Gastroesophageal sphincter (tissue), 4 donors: ENCODE measurements at places on chromosomes 16 and 17.

DNA sequence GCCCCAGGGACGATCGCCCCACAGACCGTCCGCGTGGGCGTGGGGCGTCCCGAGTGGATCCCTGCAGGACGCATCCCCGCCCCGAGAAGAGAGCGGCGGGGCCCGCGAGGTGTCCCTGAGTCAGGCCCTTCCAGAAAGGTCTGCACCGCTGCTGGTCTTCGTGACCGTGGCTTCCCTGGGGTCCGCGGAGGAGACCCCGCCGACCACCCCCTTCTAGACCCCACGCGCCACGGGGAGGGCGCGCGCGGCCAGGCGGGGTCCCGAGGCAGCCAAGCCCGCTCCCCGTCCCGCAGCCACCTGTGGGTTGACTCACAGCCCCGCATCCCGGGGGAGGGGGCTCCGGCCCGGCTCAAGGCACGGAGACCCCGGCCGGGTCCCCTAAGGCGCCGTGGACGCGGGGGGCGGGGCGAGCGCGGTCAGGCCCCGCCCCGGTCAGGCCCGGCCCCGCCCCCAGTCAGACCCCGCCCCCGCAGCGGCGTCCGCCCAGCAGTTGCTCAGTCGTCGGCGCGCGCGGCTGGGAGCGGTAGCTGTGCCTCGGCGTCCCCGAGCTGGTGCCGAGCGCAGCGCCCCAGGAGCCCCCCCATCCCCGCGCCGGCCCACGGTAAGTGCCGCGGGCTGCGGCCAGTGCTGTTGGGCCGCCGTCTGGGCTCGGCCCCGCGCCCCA, at the start of gene BAIAP3:
Gene BAIAP3 (plus strand): TSS at position 497 of the 664 bp plus-strand sequence. CDS start 4,905 bp downstream, outside the sequence.
- peak; percentile 43 for ATAC-seq
- peaks cover under 1% of the 10 kb centered on the region for H3K36me3 ChIP-seq
- peak within 1 kb of the TSS; percentile 45 for H3K27ac ChIP-seq

DNA sequence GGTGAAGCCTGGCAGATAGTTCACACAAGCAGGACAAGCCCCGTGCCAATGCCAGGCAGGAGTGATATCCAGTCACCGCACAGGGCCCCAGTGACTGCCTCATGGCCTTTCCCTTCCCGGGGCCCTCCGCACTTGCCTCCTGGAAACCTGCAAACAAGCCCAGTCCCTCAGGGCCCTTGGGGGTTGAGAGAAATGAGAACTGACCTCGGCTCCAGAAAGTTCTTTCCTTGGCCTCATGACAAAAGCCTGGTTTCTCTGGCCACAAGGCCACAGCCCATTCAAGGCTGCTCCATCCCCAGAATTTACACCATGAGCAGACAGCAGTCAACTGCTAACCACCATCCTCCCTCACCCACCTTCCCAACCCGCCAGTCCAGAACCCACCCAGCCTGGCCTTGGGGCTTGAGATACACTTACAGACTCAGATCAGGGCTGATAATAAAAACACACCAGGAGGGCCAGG, 77.6 kb downstream of the CCDC182 start:
- no peak overlapping the region for H3K4me3 ChIP-seq
- no peaks in the 10 kb centered on the region for H3K36me3 ChIP-seq
- H3K27me3 ChIP-seq, result no peaks in the 10 kb centered on the region
- H3K4me1 ChIP-seq, result peaks cover 68% of the 10 kb centered on the region

GRCh38 chr16:78230832-78231231, 131.4 kb downstream of the WWOX start:
- H3K4me3 ChIP-seq, result no peak overlapping the region
- no peaks in the 10 kb centered on the region for H3K36me3 ChIP-seq
- no peak overlapping the region for H3K27ac ChIP-seq
- H3K27me3 ChIP-seq, result no peaks in the 10 kb centered on the region
- no peak for ATAC-seq

GRCh38 chr17:77118251-77118928, 22.4 kb upstream of the SEC14L1 start:
- no peaks in the 10 kb centered on the region for H3K36me3 ChIP-seq
- no peaks in the 10 kb centered on the region for H3K27me3 ChIP-seq
- no peak for ATAC-seq
- H3K4me3 ChIP-seq, result no peak overlapping the region
- H3K27ac ChIP-seq, result peak overlapping the region; percentile 60

GRCh38 chr16:67395105-67395457, 1.8 kb upstream of the TPPP3 start:
- no peak overlapping the region for H3K4me3 ChIP-seq
- ATAC-seq, result no peak
- H3K4me1 ChIP-seq, result peaks cover 3% of the 10 kb centered on the region
- no peaks in the 10 kb centered on the region for H3K36me3 ChIP-seq

DNA sequence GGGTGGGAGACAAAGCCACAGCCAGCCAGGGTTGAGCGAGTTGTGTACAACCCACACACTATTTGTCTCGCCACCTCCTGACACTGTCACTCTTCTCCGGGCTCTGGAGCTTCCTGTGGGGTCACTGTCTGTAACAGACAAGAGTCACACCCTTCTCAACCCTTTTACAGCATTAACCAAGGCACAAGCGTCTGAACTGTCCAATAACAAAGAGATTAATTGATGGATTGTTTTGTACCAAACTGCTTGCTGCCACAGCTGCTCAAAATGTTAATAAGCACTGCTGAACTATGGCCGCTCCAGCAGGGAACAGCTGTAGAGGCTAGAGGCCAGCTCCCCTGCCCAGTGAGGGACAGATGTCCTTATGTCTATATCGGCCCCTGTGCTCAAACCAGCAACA, 25.2 kb upstream of the HYDIN start:
- no peaks in the 10 kb centered on the region for H3K4me1 ChIP-seq
- H3K27ac ChIP-seq, result no peak overlapping the region
- H3K36me3 ChIP-seq, result no peaks in the 10 kb centered on the region
- no peaks in the 10 kb centered on the region for H3K27me3 ChIP-seq

DNA sequence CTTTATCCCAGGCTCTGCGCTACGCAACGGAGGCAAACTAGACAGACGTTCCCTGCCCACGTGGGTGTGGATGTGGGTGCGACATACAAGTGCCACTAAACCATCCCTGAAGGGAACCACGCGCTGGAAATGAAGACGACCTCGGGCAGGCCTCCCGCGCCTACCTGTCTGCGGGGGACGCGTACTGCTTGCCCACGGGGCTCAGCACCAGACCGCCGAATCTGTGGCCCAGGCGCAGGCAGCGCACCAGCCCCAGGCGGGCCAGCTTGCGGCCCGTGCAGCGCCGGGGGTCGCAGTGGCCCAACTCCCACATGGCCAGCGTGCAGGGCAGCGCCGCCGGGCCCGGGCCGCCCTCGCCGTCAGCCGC, 480 bp downstream of the TSR3 start:
- ATAC-seq, result no peak
- no peaks in the 10 kb centered on the region for H3K27me3 ChIP-seq
- peak overlapping the region; percentile 80 for H3K4me3 ChIP-seq
- H3K27ac ChIP-seq, result peak overlapping the region; percentile 85
- H3K4me1 ChIP-seq, result peaks cover 60% of the 10 kb centered on the region
- H3K36me3 ChIP-seq, result no peaks in the 10 kb centered on the region

- ATAC-seq, result no peak
- H3K27me3 ChIP-seq, result no peaks in the 10 kb centered on the region
- H3K4me3 ChIP-seq, result no peak overlapping the region
- H3K27ac ChIP-seq, result no peak overlapping the region
- no peaks in the 10 kb centered on the region for H3K4me1 ChIP-seq
Observed at GRCh38 chr16:47699106-47699505, 238.0 kb downstream of the PHKB start.

- H3K27me3 ChIP-seq, result no peaks in the 10 kb centered on the region
- peaks cover 13% of the 10 kb centered on the region for H3K4me1 ChIP-seq
- no peak overlapping the region for H3K4me3 ChIP-seq
- ATAC-seq, result no peak
- peaks cover 4% of the 10 kb centered on the region for H3K36me3 ChIP-seq
- no peak overlapping the region for H3K27ac ChIP-seq
Observed at GRCh38 chr16:28192806-28193529, 18.8 kb downstream of the XPO6 start.

DNA sequence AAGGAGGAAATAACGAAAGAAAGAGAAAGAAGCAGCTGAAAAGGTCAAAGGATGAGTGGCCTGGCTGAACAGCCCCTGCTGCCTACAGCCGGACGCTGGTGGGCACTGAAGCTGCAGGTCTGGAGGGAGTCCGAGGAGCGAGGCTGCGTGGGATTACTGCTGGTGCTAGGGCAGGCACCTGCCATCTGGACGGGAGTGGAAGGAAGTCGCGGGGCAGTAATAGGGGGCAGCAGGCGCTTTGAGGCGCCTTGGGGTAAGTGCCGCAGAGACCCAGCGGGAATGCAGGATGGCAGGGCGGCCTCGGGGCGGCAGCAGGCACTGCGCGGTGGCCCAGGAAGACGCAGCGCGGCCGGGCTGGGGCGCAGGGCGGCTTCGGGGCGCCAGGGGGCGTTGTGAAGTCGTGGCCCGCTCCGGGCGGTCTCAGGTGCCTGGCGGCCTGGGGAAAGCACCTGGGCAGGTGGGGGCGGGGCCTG, 303 bp upstream of the SCNN1G start:
- peak overlapping the region; percentile 17 for H3K4me3 ChIP-seq
- peak; percentile 92 for ATAC-seq
- H3K36me3 ChIP-seq, result no peaks in the 10 kb centered on the region

GRCh38 chr17:64540118-64540776, 33.5 kb downstream of the CEP95 start:
- no peak for ATAC-seq
- H3K36me3 ChIP-seq, result no peaks in the 10 kb centered on the region
- no peak overlapping the region for H3K4me3 ChIP-seq
- no peaks in the 10 kb centered on the region for H3K4me1 ChIP-seq
- H3K27ac ChIP-seq, result no peak overlapping the region

GRCh38 chr16:19162085-19162484, 6.0 kb upstream of the SYT17 start:
- H3K27ac ChIP-seq, result no peak overlapping the region
- peaks cover 2% of the 10 kb centered on the region for H3K27me3 ChIP-seq
- no peak for ATAC-seq

GRCh38 chr16:49129935-49130334, 151.7 kb downstream of the CBLN1 start:
- no peak overlapping the region for H3K4me3 ChIP-seq
- no peaks in the 10 kb centered on the region for H3K27me3 ChIP-seq
- ATAC-seq, result no peak
- H3K4me1 ChIP-seq, result no peaks in the 10 kb centered on the region
- no peak overlapping the region for H3K27ac ChIP-seq
- no peaks in the 10 kb centered on the region for H3K36me3 ChIP-seq

DNA sequence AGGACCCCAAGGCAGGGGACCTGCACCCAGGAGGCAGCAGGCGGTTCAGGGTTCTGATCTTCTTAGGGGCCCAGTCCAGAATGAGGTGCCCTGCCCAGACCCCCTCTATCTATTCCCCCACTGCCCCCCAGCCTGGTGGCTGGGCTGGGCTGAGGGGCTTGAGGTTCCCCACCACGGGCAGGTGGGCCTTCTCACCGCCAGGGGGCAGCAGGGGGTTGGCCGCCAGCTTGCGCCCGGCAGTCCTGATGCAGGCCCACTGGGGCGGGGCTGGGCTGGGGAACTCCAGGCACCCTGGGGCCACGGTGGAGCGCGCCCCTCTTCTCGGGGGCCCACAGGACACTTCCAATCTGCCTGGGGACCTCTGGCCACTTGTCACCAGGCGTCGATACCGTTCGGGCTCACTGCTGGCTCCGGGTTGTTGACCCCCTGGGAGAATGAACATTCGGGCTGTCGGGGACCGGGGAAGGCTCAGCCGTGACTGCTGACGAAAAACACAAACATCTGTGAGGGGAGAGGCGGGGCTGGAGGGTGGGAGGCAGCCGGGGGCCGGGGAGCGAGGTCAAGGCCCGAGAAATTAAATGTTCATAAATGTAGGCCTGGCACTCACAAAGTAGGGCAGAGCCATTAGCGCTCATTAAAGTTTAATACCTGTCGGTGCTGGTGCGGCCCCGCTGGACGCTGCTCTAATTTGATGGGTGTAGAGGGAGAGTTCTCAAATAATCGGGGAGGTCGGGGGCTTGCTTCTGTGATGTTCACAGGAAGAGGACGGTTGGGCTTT, 219.3 kb upstream of the GSE1 start:
- peak overlapping the region; percentile 82 for H3K27ac ChIP-seq
- H3K4me3 ChIP-seq, result no peak overlapping the region
- H3K36me3 ChIP-seq, result no peaks in the 10 kb centered on the region
- H3K4me1 ChIP-seq, result peaks cover 17% of the 10 kb centered on the region
- H3K27me3 ChIP-seq, result no peaks in the 10 kb centered on the region

- H3K36me3 ChIP-seq, result no peaks in the 10 kb centered on the region
- H3K27ac ChIP-seq, result no peak overlapping the region
- H3K4me3 ChIP-seq, result no peak overlapping the region
- no peak for ATAC-seq
- H3K27me3 ChIP-seq, result no peaks in the 10 kb centered on the region
Observed at GRCh38 chr16:29146266-29146665, 161.4 kb downstream of the LAT start.

GRCh38 chr17:41772218-41772585, 14.3 kb downstream of the JUP start:
- ATAC-seq, result no peak
- peaks cover 28% of the 10 kb centered on the region for H3K4me1 ChIP-seq
- H3K27me3 ChIP-seq, result peaks cover 10% of the 10 kb centered on the region
- no peak overlapping the region for H3K4me3 ChIP-seq
- H3K27ac ChIP-seq, result no peak overlapping the region

- no peak overlapping the region for H3K27ac ChIP-seq
- H3K27me3 ChIP-seq, result no peaks in the 10 kb centered on the region
- H3K4me3 ChIP-seq, result no peak overlapping the region
- no peak for ATAC-seq
- H3K36me3 ChIP-seq, result no peaks in the 10 kb centered on the region
- no peaks in the 10 kb centered on the region for H3K4me1 ChIP-seq
Observed at GRCh38 chr17:72945473-72945872, 147.0 kb downstream of the SLC39A11 start.

- peak overlapping the region; percentile 48 for H3K27ac ChIP-seq
- ATAC-seq, result no peak
- no peak overlapping the region for H3K4me3 ChIP-seq
- peaks cover 44% of the 10 kb centered on the region for H3K36me3 ChIP-seq
Observed at GRCh38 chr17:47705536-47706530, 11.9 kb downstream of the TBKBP1 start.

GRCh38 chr16:75111961-75112733, 4.4 kb downstream of the LDHD start:
- no peaks in the 10 kb centered on the region for H3K36me3 ChIP-seq
- ATAC-seq, result no peak
- H3K27ac ChIP-seq, result peak overlapping the region; percentile 86

GRCh38 chr16:79303959-79304387, 296.6 kb downstream of the MAF start:
- H3K36me3 ChIP-seq, result no peaks in the 10 kb centered on the region
- no peak overlapping the region for H3K4me3 ChIP-seq
- H3K27me3 ChIP-seq, result peaks cover 5% of the 10 kb centered on the region

GRCh38 chr17:53016085-53016484, 806.6 kb upstream of the KIF2B start:
- ATAC-seq, result no peak
- no peak overlapping the region for H3K27ac ChIP-seq
- H3K36me3 ChIP-seq, result no peaks in the 10 kb centered on the region
- no peaks in the 10 kb centered on the region for H3K27me3 ChIP-seq

DNA sequence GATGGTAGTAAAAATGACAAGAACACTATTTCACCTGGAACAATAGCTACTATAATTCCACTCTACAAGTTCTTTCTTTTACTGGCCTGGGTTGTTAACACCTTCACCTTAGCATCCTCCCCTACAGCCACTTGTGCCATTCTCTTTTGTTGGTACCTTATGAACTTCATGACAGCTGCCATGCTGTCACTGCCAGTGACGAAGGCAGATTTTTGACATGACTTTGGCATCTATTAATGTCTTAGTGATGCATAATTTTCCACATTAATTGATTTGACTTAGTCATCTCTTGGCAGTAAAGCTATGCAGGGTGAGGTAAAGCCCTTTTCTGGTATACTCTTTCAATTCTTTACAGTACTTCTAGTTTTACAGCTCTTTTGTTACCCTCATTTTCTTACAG, 207.9 kb downstream of the TANC2 start:
- no peak for ATAC-seq
- H3K36me3 ChIP-seq, result no peaks in the 10 kb centered on the region
- no peaks in the 10 kb centered on the region for H3K27me3 ChIP-seq
- no peaks in the 10 kb centered on the region for H3K4me1 ChIP-seq
- H3K27ac ChIP-seq, result no peak overlapping the region
